ENCODE measurements at places on chromosomes 16 and 17. TPM values are rescaled to one million over a fixed set of nuclear protein-coding genes. Genes with fewer than 3 reads are reported as not detected.

PGS1 gene
- total RNA-seq = 25.2 TPM

CASKIN2 gene
- 32.8 TPM for total RNA-seq

RPH3AL gene
- total RNA-seq = 7.9 TPM

ALG1 gene
- total RNA-seq = 50.3 TPM

PSMB3 gene
- 314 TPM for total RNA-seq

PRSS22 gene
- total RNA-seq = not detected

MAZ gene
- 171 TPM for total RNA-seq

HLF gene
- 0.25 TPM for total RNA-seq

TEKT1 gene
- not detected for total RNA-seq

BANP gene
- total RNA-seq = 13.5 TPM

C1QL1 gene
- 0.93 TPM for total RNA-seq

RPS15A gene
- total RNA-seq = 2,615 TPM

RRAD gene
- total RNA-seq = 2.3 TPM

KRT32 gene
- total RNA-seq = not detected

FGF11 gene
- 0.20 TPM for total RNA-seq

GLP2R gene
- total RNA-seq = not detected

KCNJ18 gene
- total RNA-seq = not detected

Data from mammary microvascular endothelial cell (primary cell).